Stimulated activated CD4-positive, alpha-beta T cell treated with anti-CD3 and anti-CD28 coated beads, Interleukin-1b, Interleukin-23, amount 100 ng/mL, for 48 hours (primary cell): ENCODE measurements at places on chromosomes 5 and 9.

- DNase-seq = peak; percentile 71
Measured at GRCh38 chr9:136225748-136226679, 19.6 kb downstream of the QSOX2 start.

- DNase-seq = no peak
Measured at GRCh38 chr9:97900738-97901565, 21.3 kb downstream of the TRMO start.

DNA sequence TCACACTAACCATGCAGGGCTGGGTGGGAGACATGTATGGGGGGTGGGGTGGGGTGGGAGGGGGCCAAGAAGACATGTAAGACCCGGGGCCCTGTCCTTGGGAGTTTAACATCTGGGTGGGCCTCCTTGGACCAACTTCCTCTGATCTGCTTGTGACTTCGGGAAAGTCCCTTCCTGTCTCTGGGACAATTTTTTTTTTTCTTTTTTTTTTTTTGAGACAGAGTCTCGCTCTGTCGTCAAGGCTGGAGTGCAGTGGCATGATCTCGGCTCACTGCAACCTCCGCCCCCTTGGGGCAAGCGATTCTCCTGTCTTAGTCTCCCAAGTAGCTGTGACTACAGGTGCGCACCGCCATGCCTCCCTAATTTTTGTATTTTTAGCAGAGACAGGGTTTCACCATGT is 23.8 kb upstream of the IER5L start:
- no peak for DNase-seq

DNA sequence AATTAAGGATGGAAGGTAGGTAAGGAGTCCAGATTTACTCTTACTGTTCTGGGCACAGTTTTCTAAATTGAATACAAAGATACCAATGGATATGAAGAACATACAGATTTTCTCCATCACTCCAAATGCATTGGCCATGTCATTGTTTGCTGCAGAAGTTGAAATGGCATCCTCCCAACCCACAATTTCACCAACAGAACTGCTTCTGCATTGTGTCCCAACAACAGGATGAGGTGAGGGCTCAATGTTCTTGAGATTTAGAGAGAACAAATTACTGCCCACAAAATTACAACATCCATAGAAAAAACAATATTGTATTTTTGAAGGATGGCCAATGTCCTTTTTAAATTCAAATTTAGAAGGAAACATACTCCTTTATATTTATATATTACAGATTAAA is 88.9 kb downstream of the NUDT12 start:
- no peak for DNase-seq

GRCh38 chr5:95520206-95520605 is 34.6 kb downstream of the SKIC3 start:
- no peak for DNase-seq

GRCh38 chr5:102903074-102903871 is 148.2 kb downstream of the PAM start:
- DNase-seq = no peak

GRCh38 chr9:99288830-99289229 is 66.7 kb downstream of the SEC61B start:
- DNase-seq = no peak

GRCh38 chr9:36742264-36742663 is 169.6 kb downstream of the MELK start:
- DNase-seq = no peak

- DNase-seq = no peak
Measured at GRCh38 chr5:148090146-148090772, 26.5 kb downstream of the SPINK5 start.

DNA sequence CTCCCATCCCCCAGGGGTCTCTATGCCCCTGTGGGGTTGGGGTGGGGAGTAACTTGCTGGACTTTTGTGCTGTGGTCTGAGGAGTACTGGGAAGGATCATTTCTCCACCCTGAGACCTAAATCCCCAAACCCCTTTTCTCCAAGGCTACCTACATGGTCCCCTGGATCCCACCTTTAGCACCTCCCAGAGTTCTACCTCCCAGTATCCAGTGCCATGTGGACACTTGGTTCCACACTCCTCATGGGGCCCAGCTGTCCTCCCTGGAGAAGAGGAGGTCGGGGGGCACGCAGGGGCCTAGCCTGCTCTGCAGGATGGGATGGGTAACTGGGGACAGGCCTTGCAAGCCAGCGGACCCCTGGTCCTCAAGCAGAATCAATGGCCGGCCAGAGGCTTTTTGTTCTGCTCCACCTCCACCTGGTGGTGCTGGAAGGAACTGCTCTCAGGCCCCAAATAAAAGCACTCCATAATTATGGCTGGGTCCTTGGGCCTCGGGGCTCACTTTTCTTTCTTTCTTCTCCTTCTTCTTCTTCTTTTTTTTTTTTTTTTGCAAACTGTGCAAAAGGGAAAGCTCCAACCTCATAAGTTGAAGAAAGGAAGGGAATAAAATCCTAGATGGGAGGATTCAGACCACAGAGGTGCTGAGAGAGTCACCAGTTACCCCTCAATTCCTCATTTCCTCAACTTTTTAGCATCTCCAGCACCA is 68.4 kb downstream of the PSD2 start:
- DNase-seq = peak; percentile 48

DNA sequence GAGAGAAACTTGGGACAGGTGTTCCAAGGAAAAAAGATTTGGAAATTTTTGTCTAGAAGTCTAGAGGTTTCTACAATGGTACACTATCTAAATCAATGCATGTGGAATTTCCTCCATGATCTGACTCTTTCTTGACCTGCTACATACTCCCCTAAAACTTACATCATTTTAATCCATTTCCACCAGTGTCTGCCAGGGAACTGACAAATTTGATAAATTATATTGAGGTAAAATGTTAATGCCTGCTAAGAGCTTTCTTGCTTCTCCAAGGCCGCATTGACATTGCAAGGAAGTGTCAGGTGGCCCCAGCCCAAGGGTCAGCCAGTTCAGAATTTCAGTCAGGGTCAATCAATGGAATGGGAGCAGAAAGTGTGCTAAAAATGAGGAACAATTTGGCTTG is 163.4 kb upstream of the FBXL17 start:
- DNase-seq = no peak

DNA sequence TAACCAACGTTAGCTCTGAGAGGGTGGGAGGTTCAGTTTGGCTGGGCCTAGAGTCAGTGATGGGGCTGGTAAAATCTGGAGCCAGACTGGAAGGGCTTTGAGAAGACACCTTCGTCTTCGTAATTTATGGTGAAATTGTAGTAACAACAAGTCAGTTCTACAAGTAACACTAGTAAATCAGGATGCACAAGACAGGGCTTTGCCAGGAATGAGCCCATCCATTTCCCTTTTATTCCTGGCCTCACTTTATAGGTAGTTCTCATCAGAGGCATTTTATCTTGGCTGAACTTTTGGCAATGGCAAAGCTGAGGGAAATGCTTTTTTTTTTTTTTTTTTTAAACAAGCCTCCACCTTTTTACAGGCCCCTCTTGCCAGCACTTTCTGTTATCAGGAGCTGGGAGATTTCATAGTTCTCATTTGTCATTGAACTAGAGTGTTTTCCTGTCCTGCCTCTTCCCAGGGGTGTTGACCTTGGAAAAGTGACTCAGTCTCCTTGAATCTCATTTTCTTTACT is 110.5 kb upstream of the KLF4 start:
- DNase-seq = no peak

DNA sequence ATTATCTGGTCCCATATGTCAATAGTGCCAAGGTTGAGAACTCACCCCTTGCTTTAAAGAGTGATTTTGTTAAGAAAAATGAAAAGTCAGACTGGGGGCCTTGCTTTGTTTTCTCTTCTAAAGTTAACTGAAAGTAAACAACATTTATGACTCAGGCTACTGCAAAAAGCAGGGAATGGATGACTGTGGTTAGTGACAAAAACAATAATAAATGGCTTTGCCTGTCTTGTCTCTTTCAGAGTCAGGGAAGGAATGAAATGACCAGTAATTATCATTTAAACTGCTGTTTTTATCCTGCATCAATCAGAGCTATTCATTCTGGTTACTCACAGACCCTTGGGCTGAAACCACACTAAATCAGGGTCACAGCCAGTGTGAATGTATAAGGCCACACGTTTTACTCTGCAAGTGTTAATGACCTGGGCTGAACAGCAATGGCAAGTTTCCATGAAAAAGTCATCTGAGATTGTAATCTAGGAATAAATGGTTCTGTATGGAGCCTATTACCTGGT is 112.2 kb downstream of the ZNF608 start:
- no peak for DNase-seq

GRCh38 chr9:107389617-107390071 is 99.9 kb downstream of the KLF4 start:
- DNase-seq = no peak

DNA sequence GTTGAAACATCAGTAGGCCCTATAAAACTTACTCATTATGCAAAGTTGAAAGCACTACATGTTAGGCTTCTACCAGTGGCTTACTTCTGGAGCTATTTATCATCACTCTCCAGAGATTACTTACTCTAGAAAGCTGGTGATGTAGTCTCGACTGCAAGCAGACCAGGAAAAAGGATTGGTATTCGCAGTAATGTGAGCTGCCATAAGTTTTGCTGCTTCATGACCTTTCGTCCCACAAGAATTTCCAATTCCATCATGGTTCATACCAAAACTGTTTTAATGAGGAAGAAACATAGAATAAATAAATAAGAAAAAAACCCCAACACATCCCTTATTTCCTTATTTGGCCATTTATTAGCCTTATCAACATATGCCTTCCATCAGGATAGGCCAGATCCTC is 181.9 kb downstream of the ADAMTS6 start:
- DNase-seq = no peak

DNA sequence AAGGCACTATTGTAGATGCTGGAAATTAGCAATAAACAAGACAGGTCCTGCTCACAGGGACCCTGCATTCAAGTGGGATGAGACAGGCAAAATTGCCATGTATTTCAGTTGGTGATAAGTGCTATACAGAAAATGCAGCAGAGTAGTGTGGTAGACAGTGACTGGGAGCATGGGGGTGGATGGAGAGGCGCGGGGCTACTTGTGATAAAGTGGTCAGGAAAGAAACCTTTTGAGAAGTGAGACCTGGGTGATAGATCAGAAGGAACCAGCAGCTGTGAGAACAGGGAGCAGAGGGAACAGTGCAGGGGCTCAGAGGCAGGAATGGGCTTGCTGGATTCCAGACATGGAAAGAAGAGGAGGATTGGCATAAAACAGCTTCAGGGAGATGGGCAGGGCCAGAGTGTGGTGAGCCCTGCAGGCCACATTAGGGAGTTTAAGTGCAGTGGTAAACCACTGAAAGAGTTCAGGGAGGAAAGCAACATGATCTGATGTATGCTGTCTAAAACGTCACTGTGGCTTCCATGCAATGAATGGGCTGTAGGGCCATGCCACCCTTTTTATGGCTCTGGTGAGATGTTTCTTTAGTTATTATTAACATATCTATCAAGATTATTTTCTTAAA is 7.3 kb downstream of the CRHBP start:
- DNase-seq = no peak

DNA sequence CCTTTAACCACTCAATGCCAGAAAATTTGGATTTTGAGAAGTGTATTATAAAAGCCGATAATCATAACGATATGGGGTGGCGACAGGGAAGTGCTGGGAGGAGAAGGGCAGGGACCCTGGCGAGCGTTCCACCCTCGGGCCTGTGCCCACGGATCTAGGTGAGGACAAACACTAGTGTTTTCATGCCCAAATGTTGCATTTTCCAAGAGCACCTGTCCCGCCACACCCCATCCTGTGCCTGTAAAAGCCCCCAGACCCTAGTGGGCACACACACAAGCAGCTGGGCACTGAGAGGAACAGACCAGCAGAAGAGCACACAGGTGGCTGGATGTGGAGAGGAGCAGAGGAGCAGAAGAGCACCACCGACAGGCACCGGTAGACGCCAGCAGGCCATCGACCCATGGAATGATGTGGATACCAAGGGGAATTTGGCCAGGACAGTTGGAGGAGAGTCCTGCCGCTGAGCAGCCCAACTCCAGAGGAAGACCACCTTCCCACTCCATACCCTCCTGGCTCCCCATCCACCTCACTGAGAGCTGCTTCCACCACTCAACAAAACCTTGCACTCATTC is 315.0 kb downstream of the EDIL3 start:
- no peak for DNase-seq

DNA sequence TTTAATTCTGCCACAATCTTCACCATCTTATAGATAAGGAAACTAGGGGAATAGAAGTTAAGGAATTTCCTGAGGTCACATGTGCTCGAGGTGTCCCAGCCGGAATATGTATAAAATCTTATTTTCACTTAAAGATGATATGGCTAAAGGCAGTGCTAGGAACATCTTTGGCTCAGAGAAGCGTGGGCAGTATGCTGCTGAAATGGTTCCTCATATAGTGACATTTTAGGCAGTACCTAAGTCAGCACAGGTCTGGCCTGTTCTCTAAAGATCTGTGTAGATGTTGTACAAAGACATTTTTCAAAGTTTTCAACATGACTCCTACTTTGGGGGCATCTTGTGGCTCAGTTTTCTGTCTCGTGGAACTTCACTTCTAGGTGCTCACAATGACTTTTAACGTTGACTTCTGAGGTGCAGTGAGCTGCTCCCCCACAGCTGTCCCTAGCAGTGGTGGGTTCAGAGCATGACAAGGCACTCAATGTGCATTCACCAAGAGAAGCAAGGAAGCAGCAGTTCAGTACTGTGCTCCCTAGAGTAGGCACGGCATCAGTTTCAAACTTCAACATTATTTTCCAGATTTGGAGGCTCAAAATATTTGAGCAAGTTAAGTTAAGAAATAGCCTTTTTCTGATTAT is 40.3 kb downstream of the TNFAIP8 start:
- peak; percentile 26 for DNase-seq

GRCh38 chr5:131268758-131269370 is 5.0 kb downstream of the CDC42SE2 start:
- DNase-seq = no peak

- no peak for DNase-seq
Measured at GRCh38 chr9:76044266-76044819, 153.9 kb downstream of the PCSK5 start.

- DNase-seq = no peak
Measured at GRCh38 chr5:146109379-146109778, 4.0 kb upstream of the PLAC8L1 start.

- DNase-seq = no peak
Measured at GRCh38 chr9:136803551-136804508, 3.9 kb upstream of the RABL6 start.

DNA sequence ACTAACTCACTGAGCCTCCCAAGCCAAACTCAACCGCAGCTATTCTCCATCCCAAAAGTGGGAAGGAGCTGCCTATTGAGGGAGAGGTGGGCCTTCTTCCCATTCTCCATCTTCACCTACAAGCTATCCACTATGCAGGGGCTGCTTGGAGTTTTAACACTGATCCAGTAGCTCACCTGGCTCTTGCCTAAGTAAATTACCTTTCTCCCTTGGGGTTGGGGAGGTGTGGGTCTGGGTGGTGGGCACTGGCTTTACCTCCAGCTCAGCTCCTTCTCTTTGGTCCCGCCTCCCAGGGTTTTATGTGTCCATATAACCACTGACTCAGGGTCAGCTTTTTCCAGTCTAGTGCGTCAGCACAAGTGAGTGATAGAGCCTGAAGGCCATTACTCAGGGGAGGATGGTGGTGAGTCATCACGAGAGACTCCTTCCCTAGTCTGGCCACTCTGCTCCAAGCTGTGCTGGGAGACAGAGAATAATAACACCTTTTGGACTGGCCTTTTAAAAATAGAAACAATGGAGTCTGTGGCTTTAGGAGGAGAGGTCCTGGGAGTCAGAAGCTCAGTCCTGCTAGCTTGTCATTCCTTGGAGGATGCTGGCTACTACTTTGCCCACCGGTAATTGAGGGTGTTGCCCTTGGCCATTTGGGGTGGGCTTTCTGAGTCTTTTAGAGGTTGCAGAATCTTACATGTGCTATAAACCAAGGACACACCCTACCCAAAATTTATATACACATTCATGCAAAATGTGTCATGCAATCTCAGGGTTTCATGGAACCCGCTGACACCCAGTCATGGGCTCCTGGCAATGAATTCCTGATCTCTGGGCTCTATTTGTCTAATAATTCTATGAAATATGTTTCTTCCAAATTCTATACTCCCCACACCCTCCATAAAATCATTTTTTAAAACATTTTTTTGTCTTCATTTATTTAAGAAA is 35.6 kb upstream of the ATP6V1G1 start:
- no peak for DNase-seq
